ENCODE measurements at places on chromosomes 12 and 14.
A peak's percentile ranks its signal among the peaks of the same experiment; 100 is the strongest.

DNA sequence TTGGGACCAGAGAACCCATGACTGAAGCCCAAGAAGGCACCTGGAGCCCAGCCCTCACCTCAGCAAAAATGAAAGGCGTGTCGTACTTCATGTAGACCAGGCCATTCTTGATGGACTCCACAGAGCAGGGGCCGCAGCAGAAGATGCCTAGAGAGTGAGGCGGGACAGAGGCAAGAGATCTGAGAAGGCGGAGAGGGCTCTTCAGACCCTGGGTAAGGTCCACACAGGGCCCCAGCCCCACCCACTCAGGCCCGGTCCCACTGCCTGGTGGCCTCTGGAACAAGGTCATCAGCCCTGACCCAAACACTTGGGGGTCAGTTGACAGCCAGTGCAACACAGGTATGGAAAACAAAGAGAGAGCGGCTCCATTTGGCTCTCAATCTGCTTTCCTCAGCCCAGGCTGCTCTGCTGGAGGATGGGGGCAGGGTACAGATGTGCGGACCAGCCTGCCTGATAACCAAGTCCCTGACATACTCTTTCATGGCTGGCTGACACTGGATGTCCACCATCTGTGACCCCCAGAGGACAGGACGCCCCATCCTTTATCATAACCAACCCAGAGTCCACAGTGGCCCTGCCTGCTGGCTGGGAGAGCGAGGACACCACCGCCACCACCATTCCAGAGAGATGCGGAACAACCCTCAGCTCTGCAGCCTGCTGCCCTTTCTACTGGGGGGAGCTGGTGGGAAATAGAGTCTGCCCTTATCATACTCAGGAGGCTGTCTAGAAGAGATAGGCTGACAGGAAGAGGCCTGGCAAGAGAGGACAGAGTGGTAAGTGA lies 6.9 kb downstream of the TGM1 start:
- DNase-seq, result no peak

DNA sequence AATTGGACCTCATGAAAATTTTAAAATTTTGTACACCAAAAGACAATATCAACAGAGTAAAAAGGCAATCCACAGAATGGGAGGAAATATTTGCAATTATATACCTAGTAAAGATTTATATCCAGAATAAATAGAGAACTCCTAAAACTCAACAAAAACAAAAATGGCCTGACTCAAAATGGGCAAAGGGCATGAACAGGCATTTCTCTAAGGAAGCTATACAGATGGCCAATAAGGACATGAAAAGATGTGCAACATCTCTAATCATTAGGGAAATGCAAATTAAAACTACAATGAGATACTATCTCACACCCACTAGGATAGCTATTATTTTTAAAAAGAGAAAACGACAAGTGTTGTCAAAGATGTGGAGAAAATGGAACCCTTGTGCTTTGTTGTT lies 10.9 kb upstream of the APOF start:
- DNase-seq, result no peak

- peak; percentile 11 for DNase-seq
Measured at GRCh38 chr12:75784591-75784990, 247.0 kb downstream of the PHLDA1 start.

DNA sequence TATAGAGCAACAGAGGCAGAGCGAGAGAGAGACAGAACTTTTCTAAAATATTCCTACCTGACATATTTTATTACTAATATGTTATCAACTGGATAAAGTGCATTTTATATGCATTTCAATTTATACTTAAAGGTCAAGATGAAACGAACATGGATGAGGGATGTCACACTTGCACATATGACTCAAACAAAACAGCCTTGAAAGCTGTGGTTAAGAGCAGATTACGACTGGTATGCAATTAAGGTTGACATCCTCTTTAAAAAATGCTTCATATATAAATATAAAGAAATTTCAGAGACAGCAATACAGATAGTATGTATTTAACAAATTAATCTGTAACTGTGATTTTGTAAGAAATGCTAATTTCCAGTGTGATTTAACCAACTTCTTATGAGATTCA lies 52.5 kb downstream of the LMO3 start:
- no peak for DNase-seq

DNA sequence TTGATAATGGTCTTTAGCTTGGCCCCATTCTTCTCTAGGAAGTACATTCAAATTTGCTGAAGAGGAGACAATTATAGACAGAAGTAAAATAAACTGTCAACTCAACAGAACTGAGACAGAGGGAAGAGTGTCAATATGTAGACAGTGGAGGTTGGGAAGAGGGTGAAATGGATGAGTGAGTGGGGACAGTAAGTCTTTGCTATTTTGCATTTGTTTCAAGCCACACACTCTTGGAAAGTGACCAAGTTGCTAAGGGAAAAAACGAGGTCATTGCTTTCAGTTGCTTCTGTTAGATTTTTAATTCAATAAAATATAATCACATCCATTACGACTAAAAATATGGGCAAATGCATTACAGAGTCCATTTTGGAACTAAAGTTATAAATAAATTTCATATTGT lies 47.8 kb downstream of the BTBD7 start:
- DNase-seq, result no peak

GRCh38 chr12:24864796-24865125 lies 84.1 kb downstream of the BCAT1 start:
- no peak for DNase-seq

GRCh38 chr12:88784166-88784565 lies 203.9 kb upstream of the KITLG start:
- no peak for DNase-seq

DNA sequence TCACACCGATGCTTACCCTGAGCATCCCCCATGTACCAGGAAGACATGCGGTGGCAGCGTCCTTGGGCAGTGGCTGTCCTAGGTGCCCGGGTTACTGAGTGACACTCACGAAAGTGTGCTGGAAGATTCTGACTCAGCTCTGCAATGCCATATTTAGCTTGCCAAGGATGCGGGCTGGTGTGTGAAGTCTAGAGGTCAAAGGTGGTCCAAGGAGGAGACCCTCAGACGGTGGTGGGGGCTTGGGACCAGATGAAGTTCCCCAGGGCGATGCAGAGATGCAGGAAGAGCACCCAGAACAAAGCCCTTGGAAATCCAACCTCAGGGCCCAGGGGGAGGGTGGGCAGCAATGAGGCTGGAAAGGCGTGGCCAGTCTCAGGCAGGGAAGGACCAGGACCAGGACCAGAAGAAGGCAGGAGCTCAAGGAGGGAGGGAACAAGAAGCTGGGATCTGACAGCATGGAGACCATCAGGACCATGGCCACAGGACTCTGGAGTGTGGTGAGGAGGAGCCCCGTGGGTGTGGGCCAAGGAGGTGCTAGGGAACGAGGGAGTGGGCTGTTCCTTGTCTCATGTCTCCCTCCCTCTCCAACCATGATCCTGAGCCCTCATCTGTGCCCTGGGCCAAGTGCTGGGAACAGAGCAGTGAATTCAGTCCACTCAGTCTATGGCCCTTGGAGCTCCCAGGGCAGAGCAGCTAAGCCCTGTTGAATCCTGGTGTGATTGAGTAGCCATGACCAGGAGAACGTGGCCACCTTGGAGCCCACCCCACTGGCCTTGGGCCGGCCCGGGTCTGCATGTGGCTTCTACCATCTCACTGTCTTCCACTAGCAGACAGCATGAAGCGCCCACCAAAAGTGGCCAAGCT lies 310.1 kb upstream of the DIO3 start:
- DNase-seq, result no peak

- DNase-seq, result no peak
Measured at GRCh38 chr14:20661197-20661596, 19.7 kb upstream of the OR6S1 start.

DNA sequence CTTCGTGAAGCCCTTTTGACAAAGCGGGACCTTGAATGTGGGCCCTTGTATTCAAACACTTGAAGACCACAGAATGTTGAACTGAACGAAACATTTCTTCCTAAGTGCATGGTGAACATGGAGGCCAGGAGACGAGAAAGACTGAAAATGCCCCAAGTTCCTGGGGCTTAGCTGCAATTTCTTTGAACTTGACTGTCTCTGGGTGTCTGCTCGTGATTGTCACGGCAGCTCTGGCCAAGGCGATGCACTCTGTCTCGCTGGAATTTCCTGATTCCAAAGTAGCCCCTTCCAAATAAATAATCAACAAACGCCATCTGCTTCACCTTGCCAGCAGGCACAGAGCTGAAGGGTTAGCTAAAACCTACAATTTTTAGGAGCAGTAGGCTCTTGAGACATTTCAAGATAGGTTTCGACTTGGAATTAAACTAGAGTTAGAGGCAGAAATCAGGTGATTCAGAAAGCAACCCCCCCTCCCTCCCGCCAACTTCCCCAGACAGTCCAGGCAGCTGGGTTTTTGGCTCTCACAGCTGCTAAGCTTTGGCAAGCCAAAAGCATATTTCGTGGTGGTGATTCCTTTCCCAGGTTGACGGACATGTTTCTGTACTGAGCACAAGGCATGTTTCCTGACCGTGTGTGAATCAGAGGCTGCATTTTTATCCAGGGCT lies 13.5 kb upstream of the IRF2BPL start:
- peak; percentile 79 for DNase-seq
